ENCODE measurements at places on chromosomes 3 and 15.

DNA sequence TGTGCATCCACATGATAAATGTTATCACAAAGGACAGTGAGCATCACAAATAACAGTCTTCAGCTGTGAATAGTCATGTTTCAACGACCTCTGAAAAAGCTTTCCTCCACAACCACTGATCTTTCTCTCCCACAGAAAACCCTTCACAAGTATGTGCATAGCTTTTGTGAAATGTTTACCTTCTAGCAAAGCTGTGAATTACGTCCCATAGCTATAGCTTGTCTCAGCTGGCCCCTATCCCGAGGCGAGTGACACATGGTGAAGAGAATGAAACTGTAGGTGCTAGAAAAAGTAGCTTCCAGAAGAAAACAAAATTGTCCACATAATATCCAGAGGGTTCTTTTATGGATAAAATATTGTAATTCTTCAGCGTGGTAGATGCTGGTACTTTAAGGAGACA lies 182.0 kb downstream of the FGF12 start:
- DNase-seq, result no peak

GRCh38 chr15:100154338-100154737 lies 187.4 kb downstream of the ADAMTS17 start:
- no peak for DNase-seq

DNA sequence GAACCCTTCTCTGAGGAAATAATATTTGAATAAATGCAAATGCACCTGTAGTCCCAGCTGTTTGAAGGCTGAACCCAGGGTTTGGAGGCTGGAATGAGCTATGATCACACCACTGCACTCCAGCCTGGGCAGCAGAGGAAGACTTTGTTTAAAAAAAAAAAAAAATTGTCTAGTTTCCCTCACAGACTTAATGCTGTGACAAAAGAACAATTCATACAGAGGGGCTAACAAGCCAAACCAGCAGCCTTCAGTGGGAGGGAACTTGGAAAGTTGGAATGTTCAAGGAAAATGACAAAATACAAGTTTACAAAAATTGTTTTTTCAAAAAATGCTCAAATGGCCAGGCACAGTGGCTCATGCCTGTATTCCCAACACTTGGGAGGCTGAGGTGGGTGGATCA lies 228.0 kb upstream of the CGNL1 start:
- DNase-seq, result no peak

- DNase-seq, result no peak
These were observed 163.4 kb downstream of the PTPRG start for GRCh38 chr3:61724801-61725200.

DNA sequence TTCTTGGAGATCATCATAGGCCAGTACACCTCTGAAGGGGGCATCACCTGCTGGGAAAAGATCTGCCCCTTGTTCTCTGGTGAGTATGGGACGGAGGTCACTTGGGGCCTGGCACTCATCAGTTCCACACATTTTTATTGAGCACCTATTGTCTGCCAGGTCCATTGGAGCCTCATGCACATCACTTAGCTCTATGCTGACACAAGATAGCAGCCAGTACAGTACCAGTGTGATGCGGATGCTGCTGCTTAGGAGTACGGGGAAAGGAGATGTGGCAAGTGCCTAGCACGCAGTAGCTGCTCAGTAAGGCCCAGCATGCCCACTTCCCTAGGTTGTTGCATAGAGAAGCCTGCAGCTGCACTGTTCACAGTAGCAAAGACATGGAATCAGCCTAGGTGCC lies 43.4 kb downstream of the SLC6A6 start:
- no peak for DNase-seq

- DNase-seq, result no peak
These were observed 2.9 kb upstream of the EPHB3 start for GRCh38 chr3:184558726-184559125.

DNA sequence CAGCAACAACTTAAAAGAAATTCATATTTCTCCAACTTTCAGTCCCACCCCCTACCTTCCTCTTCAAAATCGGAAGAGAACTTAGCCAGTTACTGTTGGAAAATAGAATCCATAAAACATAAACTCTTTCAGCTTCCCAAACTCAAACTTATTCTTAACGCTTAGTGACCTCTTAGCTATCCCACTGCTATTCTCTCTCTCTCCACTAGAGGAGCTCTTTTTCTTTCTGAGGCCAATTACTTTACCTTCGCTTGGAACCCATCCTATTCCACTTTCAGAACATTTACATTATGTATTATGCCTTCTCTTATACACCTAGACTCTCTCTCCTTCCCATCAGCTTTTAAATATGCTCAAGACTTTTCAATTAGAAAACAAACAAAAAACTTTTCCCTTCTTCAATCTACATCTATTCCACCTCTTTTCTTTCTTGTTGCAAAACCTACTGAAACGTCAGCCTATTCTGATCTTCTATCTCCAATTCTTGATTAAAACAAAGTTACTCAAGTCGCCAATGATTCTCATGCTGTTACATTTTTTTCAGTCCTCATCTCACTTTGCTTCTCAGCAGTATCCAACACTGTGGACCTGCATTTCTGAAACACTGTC lies 13.4 kb upstream of the GHSR start:
- DNase-seq, result peak; percentile 30

DNA sequence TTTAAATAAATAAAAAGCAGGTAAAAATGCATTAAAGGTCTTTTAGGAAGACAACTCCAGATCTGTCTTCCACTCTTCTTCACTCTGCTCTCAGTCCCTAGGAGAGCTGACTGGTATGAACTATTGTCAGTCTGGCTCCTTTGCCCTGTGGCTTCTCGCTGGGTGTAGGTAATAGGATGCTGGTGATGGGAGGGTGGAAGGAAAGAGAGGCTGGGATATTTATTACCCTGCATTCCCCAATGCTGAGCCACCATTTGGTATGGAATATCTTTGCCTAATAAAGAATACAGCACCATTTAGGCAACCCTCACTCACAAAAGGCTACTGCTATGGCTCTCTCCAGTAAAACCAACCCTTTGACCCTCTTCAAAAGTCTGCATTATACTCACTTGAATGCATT lies 326.9 kb downstream of the CNTN3 start:
- DNase-seq, result no peak

- DNase-seq, result no peak
These were observed 5.0 kb downstream of the AMOTL2 start for GRCh38 chr3:134369231-134369741.

DNA sequence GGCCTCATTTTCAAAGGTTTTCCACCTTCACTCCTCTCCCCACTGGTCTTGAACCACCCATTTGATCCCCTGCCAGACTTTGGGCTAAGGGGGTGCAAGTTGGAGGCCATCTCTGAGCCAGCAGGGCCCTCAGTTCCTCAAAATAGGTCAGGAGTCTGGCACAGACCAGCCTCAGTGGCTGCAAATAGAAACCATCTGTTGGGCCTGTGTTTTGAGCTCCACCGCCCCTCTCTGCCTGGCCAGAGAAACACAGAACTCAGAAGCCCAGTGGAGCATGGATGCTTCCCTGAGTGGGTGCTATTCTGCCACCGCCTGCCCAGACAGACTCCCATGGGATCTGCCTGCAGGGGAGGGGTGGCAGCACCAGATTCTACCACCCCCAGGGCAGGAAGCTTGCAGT lies 56.3 kb downstream of the CORO2B start:
- DNase-seq, result no peak

DNA sequence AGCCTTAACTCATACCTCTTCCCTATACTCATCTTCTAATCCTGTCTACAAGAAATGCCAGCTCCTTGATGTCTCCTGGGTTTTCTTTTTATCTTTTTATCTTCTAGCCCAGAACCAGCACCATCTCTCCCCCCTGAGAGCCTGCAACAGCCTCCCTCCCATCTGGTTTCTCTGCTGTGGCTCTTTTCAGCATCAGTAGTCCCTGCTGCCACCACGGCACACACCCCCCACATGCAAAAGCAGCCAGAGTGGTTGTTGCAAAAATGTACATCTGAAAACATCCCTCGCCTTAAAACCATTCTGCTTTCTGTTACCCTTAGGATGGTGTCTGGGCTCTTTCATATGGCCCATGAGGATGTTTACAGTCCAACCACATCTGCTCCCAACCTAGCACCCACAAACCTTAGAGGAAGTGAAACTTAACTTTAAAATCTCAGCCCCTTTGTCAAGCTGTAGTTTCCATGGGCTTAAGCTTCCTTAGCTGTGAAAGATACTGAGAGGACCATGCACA lies 775 bp downstream of the TTC21A start:
- peak; percentile 95 for DNase-seq

- no peak for DNase-seq
These were observed 6.8 kb downstream of the STOML1 start for GRCh38 chr15:73985101-73985873.

DNA sequence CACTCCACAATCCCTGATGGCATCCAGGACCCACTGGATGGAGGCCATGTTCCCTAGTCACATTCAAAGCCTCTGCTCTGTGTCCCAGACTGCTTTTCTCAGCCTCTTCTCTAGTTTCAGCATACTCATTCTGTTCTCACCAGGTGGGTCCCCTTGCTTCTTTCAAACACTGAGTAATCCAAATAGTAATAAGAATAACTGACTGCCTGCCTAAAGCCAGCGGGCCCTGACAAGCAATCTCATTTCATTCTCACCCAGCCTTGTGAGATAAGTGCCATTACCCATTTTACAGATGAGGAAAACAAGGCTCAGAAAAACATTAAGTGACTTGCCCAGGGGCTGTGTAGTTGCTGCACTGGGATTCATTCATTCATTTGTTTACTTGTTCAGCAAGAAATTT lies 25.4 kb downstream of the MAPKAPK3 start:
- no peak for DNase-seq

GRCh38 chr15:88835119-88835518 lies 31.9 kb downstream of the ACAN start:
- DNase-seq, result peak; percentile 73

DNA sequence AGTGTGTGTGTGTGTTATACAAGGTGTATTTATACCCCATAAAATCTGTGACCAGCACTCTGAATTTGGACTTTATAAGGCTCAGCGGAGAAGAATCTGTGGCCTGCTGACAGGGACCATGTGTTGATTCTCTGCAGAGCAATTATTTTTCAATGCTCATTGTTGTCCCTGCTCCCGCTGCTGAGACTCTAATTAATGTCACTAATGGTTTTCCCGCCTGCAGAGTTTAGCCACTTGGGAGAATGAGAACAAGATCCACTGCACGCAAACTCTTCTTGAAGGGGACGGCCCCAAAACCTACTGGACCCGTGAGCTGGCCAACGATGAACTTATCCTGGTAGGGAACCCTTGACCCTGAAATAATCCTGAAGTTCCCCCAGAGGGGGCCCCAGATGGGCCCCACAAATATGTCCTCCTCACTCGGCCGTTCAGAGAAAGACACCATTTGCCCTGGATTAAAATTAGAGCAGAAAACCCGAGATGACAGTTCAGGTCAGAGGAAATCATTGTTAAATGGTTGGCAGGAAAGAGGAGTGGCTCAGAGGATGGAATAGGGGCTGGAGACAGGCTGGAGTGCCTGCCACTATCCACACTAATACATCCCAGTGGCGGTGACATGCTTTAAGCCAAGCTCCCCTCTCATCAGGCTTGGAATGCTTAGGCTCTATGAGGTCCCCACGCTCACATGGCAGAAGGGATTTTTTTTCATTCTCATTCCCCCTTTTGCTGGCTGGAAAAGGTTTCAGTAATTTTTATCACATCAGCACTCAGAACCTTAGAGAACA lies 3.3 kb downstream of the CRABP1 start:
- DNase-seq, result no peak

DNA sequence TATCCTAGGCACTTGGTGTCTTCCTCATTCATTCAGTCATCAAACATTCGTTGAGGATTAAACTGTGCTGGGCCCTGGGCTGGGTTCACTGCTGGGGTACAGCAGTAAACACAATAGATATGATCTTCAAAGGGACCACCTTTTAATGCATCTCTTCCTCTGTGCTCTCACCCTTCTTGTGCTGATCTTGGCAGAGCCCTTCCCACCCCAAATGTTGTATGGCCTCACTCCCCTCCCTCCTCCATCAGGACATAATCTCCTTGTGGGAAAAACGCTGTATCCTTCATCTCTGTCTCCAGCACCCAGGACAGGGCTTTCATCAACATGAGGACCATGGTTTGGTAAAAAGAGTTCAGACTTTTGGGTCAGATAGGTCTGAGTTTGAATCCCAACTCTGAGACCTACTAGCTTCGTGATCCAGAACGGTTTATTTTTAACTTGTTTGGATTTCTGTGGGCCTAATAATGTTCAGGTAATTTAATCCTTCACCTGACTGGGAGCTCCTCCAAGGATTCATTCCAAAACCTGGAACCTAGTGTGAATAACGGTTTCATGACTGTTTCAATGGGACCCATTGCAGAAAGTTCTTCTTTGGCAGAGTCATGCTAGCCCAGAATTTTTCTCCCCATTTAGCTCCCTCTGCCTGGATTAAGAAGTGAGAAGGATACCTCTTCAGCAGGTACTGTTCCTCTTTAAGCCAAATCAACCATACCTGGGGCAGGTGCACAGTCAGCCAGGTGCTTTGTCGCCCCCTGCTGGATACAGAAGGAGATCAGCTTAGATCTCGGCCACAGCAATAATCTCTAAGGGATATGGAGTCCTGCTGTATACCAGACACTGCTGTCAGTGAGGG lies 5.2 kb upstream of the WNT7A start:
- no peak for DNase-seq

DNA sequence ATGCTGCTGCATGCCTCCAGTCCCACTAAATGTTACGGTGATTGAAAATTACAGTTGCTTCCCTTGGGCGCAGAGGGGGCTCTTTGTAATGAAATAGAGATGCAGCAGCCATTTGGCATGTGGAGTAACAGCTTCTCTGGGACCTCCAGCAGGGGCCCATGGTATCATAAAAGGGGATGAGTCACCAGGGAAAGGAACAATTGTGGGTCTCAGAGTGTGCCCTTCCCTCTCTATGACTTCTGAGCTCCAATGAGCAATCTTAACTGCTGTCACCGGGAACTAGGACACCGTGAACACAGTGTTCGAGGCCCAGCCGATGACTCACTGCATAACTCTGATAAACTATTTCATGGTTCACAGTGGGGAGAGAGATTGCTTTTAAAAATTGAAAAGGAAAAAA lies 164.8 kb upstream of the NUDT16 start:
- DNase-seq, result peak; percentile 42

GRCh38 chr15:67883234-67883773 lies 43.5 kb upstream of the RNU6-1 start:
- DNase-seq, result no peak

DNA sequence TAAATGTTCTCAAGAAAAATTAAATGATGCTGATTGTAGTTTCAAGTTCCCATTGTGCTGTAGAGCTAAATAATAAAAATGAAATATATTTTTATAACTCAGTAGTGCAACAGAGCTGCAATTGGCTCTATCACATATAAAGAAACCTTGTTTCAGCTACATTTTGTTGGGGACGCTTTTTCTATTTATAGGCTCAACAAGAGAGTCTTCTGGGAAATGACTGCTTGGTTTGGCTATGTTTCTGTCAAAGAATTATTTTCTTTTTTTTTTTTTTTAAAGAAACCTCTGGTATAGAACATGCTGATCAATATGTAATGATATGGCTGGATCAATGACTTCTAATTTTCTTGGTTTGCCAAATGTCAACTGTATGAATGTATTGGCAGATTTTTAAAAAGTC lies 76.5 kb downstream of the OTOL1 start:
- DNase-seq, result no peak
